NCI-H187 (cell line): ENCODE measurements at places on chromosomes 3 and 15.

DNA sequence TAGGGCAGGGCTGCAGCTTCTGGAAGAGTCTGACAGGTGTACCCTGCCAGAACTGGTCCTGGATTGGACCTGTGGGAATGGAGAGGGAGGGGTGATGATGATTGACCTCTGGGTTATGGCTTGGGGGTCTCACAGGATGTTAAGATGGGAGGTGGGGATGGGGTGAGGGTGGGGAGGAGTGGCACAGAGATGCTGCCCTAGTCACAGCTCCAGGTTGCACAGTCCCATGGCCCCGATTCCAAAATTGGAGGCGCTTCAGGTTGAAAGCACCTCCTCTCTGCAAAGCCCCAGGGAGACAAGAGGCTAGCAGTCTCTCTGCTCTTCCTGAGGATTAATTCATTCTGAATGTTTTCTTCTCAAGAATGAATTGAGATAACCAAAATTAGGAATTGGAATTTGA, 101.4 kb downstream of the FAM43A start:
- DNase-seq = no peak

- no peak for DNase-seq
Observed at GRCh38 chr15:33675246-33675645, 293.1 kb upstream of the CHRM5 start.

- DNase-seq = no peak
Observed at GRCh38 chr3:191301017-191301416, 28.2 kb upstream of the CCDC50 start.

DNA sequence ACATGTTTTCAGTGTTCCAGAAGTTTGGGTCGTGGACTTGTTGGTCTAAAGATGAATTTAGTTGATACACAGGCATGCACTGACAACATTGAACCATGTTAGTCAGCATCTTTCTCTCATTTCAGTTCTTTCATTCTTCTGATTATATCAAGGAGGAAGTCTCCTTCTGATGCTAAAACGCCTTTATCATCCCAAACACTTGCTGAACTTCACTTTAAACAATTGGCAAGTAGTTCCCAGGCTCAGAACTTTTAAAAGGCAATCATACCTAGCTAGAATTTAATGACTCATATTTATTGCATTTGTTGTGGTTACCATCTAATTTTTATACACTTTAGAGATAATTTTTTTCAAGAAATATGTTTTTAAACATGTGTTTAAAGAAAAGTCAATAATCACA, 15.9 kb downstream of the LMCD1 start:
- DNase-seq = no peak

- DNase-seq = no peak
Observed at GRCh38 chr3:124920718-124921117, 13.8 kb downstream of the MUC13 start.

GRCh38 chr15:36778531-36778930, 199.1 kb downstream of the CDIN1 start:
- DNase-seq = no peak

- DNase-seq = no peak
Observed at GRCh38 chr3:117549716-117550115, 840.1 kb downstream of the TUSC7 start.

DNA sequence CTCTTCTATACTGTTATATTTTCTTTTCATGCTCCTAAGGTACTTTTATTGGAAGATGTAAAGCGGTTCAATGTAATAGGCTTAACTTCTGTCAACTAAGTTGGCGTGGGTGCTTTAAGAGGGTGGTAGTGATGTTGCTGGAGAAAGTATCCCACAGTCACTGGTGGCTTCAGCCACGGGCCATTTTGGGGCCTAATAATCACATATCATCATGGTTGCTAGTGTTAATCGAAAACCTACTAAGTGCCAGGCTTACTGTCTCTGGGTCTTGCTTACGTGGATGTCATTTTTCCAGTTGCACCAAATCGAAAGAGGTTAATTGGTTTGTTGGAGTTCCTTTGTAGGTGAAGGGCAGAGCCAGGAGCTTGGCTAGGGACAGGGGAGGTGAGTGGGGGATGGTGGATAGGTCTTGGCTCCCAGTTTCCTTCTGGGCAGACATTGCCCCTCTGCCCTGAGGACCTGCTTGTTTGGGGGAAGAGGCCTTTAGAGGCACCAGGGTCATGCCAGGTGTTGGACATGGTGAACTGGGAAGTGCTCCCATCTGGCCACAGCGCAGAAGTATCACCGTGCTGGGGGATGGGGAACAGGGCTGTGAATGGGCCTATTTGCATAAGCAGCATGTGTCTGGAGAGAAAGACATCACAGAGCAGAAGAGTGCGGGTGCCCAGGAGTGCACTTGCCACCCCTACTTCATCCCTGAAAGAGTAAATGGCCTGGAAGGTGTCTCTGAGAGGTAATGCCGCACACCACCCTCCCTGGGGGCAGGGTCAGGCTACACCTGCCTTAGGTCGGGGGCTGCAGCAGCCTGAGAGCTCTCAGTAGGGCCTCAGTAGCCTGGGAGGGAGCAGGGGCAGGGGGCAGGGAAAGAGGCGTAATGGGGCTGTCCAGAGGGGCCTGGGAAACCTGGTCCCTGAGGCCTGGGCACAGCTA, 62.4 kb upstream of the POLG start:
- no peak for DNase-seq

- no peak for DNase-seq
Observed at GRCh38 chr15:93968773-93969172, 262.6 kb upstream of the MCTP2 start.

DNA sequence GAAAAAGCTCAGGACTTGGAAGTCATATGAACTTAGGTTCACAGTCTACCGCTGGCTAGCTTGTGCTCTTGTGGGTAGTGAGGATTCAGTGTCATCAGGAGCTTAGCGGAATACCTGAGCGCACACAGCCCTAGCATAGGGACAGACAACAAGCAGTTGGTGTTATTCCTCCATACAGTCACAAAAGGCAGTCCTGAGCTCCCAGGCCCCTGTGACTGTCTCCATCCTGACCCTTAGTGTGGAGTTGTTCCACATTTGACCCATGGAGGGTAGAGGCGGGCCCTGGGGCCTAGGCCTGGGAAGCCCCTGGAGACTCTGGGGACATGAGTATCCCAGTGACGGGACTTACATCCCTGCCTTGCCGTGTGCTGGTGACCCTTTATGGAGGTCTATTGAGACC, 131.5 kb upstream of the PLXNA1 start:
- DNase-seq = no peak

GRCh38 chr3:71307991-71308697, 275.4 kb downstream of the FOXP1 start:
- no peak for DNase-seq
